ENCODE measurements at places on chromosomes 1 and 21.
A peak's percentile ranks its signal among the peaks of the same experiment; 100 is the strongest.

- no peak for DNase-seq
- H3K27ac ChIP-seq: no peak overlapping the region
- H3K36me3 ChIP-seq: no peaks in the 10 kb centered on the region
- H3K4me1 ChIP-seq: no peaks in the 10 kb centered on the region
- no peaks in the 10 kb centered on the region for H3K27me3 ChIP-seq
Measured at GRCh38 chr21:42757826-42758655, 104.6 kb downstream of the PDE9A start.

- no peak overlapping the region for H3K27ac ChIP-seq
- peaks cover 35% of the 10 kb centered on the region for H3K4me1 ChIP-seq
- H3K27me3 ChIP-seq: no peaks in the 10 kb centered on the region
- H3K36me3 ChIP-seq: peaks cover 4% of the 10 kb centered on the region
Measured at GRCh38 chr21:42453224-42453985, 42.6 kb downstream of the RSPH1 start.

GRCh38 chr1:230124186-230125128 is 57.4 kb downstream of the GALNT2 start:
- DNase-seq: no peak
- no peaks in the 10 kb centered on the region for H3K27me3 ChIP-seq
- peak overlapping the region; percentile 79 for H3K27ac ChIP-seq
- H3K36me3 ChIP-seq: peaks cover 2% of the 10 kb centered on the region
- H3K4me1 ChIP-seq: peaks cover 57% of the 10 kb centered on the region

DNA sequence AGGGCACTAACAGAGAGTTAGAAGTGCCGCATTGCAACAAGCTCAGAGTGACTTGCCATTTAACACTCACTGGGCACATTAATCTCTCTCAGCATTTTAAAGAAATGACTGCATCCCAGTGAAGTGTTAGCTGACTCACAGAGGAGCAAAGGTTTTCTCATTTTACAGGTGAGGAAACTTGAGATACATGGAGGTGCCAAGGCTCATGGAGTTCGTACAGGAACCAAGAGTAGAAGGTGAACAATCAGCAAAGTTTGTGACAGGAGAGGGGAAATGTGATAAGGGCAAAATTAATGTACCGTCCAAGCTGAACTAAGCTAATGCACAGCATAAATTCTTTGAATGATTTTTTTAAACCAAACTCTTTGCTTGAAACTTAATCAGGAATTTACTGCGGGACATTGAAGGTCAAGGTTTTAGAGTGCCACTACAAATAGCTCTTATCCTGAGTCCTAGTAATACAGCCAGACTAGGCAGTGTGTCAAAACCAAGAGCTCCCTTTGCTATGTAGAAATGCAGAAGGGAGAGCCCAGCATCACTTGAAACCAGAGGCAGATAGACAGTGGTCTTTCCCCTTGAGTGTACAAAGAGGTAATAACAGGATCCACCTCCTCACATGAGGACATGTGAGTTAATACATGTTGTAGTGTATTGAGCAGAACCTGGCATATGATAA is 22.4 kb upstream of the NTPCR start:
- no peak overlapping the region for H3K4me3 ChIP-seq
- peaks cover 4% of the 10 kb centered on the region for H3K36me3 ChIP-seq
- H3K4me1 ChIP-seq: peaks cover 24% of the 10 kb centered on the region
- DNase-seq: no peak

- peak overlapping the region; percentile 37 for H3K27ac ChIP-seq
- no peaks in the 10 kb centered on the region for H3K36me3 ChIP-seq
- H3K4me1 ChIP-seq: peaks cover 18% of the 10 kb centered on the region
- H3K4me3 ChIP-seq: peak overlapping the region; percentile 52
- H3K27me3 ChIP-seq: peaks cover 8% of the 10 kb centered on the region
Measured at GRCh38 chr1:65049941-65050713, 83.8 kb upstream of the JAK1 start.

Measured in T-helper 2 cell treated with Interferon-gamma antibody and Interleukin-4, amounts not matched to agents 5 μg/mL and 100 μg/mL, for 36 hours (primary cell).